ENCODE measurements at places on chromosomes 2 and 18.

DNA sequence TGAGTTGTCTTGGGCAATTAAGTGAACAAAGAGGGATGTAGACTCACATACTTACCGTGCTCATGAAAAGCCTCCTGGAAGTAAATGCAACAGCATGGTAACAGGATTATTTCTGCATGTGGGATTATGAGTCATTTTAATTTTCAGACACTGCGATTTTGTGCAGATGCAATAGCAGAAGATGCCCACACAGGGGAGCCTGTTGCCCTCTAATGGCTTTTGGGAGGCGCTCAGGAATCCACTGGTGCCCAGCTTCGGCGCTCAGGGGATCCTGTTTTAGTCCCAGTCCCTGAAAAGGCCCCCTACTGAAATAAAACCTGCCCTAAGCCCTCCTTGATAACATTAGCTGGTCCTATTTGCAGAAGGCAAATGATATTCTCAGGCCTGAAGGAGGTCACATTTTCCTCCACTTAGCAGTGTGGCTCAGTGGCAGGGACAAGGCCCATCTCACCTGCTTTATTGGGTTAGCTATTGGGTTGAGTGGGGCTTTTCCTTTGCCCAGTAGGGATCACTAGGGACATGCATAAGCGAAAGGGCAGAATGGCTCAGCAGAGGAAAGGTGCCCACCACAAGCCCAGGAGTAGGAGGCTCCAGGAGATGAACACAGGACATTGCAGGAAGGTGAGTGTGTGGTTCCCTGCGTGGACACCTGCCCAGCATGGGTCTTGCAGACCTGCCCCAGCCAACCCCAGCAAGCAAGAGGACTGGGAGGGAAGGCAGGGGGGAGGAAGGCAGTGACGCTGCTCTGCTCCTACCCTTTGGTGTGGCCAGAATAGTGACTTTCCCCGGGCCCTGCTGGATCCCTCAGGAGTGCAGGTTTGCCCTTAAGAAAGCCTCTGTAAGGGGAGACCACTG, 26.5 kb upstream of the KCNS3 start:
- DNase-seq, result peak; percentile 30

- no peak for DNase-seq
These were observed 153.1 kb upstream of the LMAN1 start for GRCh38 chr18:59512025-59512755.

- DNase-seq, result no peak
These were observed 89.0 kb upstream of the BOD1L2 start for GRCh38 chr18:57057890-57058289.

- DNase-seq, result no peak
These were observed 27.5 kb upstream of the FAM124B start for GRCh38 chr2:224429441-224429810.

DNA sequence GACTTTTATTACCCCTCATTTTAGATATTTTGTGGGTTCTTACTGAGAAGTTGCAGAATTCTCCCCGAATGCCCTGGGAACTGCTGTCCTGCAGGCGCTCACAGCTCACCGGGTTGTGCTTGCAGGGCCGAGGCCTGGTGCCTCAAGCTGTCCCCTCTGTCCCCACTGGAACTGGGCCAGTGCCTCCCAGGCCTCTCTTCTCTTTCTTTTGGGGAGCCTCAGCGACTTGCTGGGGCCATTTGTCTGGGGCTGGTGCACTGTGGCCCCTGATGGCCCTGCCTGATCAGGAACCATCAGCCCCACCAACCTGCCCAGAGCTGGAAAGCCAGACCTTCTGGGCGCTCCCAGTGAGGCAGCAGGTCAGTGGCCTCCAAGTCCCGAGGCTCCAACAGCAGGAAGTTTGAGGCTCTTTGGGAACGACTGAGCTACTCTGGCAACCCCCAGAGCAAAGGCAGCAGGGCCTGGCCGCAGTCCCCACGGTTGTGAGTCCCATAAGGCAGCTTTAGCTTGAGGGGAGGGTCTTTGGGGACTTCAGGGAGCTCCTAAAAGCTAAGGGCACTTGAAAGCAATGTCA, 14.7 kb upstream of the NEU4 start:
- no peak for DNase-seq

DNA sequence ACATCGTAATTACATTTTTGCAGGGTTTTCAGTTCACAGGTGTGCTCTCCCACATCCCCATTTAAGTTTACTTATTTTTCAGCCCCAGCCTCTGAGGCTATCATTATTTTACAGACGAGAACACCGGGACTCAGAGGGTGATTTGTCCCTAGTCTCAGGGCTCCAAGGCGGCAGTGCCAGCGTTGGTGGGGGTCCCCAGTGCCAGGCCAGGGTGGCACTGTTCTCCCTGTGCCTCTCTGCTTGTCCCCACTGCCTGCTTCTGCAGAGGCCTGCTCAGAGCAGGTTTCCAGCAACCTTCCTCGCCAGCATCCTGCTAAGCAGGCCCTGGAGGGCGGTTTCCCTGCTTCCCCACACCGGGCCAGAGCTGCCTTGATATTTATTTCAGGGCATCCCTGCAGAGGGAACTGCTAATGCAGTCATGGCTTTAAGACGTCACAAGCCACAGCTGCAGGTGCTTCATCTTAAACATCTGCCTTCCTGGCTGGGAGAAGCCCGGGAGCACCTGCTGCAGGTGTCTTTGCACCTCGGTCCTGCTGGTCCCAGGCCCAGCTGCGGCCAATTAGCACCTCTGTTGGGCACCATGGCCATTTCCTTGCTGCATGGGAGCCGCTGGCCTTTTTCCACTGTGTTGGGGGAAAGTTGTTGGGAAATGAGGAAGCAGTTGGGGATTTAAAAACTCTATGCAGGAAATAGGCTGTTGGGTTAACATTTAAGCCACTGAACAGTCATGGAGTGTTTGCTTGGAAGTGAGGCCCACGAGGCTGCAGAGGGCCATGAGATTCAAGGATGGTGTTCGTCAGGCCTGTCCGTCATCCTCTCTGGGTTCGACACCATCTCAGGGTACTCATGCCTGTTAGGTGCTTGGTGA, 22.8 kb downstream of the HPCAL1 start:
- DNase-seq, result no peak

- no peak for DNase-seq
These were observed 69.9 kb upstream of the MAPRE2 start for GRCh38 chr18:34971313-34971712.

- no peak for DNase-seq
These were observed 131.8 kb downstream of the PXDN start for GRCh38 chr2:1612391-1613077.

DNA sequence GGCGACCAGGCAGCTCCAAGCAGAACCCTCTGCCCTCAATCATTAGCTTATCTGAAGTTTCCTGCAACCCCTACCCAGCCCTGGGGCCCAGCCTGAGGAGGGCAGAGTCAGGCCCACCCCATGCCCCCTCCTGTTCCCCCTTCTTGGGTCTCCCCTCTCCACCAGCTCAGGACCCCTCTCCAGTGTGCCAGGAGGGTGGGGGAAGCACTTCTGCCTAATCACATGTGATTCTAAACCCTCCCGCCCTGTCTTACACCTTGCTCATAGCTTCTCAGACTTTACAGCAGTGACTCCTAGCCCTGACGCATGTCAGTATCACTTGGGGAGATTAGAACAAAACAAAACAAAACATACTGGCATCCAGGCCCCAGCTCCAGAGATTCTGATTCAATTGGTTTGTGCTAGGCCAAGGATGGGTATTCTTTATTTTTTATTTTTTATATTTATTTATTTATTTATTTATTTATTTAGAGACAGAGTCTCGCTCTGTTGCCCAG, 42.5 kb upstream of the ASAP2 start:
- DNase-seq, result no peak

DNA sequence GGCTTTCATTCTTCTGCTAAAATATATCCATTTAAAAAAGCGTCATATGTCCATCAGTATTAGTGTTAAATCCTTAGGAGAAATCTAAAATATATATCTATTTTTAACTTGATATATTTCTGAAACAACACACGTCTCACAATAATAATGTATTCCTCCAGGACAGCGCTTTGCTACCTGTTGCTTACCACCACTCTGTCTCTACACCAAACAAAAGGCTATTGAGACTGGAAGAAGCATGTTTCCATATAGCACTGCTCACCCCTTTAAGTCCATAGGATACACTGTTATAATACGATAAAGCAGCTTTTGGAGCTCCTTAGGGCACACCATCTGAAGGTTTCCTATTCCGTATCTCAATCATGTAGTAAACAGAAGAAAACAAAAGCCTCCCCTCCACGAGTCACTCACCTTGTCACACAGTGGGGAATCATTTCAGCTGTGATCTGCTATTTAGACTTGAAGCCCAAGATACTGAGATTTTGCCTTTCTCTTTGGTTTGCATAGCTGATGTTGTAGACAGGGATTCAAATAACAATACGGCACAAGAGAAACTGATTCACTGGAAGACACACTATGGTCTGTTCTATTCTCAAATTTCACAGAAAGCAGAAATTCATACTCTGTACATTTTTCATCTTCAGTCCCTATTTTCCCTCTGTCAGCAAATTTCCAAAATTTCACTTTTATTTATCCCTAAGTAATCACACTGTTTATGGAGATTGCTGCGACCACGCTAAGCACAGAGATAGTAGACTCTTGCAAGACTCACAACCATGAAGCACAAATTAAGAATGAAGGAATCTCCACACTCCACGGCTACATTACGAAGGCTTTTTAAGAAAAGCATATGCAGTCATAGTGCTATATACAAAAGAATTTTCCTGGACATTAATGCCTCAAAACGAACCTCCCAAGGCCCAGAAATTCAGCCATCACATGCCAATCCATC, 187.1 kb downstream of the TCF4 start:
- DNase-seq, result no peak

GRCh38 chr18:26719896-26720295, 145.6 kb downstream of the AQP4 start:
- no peak for DNase-seq

- DNase-seq, result no peak
These were observed 26.4 kb upstream of the TFPI start for GRCh38 chr2:187580462-187581124.

- DNase-seq, result no peak
These were observed 56.2 kb upstream of the CCDC85A start for GRCh38 chr2:56127463-56128152.
